CMK (cell line): ENCODE measurements at places on chromosomes 3 and 15.

DNA sequence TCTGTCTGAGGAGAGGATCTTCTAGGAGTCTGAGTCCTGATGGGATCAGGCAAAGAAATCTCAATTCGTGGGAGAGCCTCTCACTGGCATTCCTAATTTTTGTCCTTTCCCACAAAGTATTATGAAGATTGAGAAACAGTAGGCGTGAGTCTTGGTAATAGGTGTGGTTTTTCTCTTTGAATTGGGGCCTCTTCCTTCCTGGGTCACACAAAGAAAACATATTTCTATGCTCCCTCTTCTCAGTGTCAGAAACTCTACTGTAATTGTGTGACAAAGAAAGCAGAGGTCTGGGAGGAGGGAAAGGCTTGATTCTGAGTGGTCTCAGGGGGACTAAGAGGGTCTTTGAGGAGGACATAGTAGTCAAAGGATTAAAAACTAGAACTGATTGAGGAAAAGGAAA lies 6.0 kb downstream of the GABRR3 start:
- DNase-seq, result no peak

- DNase-seq, result no peak
These were observed 155.6 kb downstream of the ADAM10 start for GRCh38 chr15:58593870-58594269.

DNA sequence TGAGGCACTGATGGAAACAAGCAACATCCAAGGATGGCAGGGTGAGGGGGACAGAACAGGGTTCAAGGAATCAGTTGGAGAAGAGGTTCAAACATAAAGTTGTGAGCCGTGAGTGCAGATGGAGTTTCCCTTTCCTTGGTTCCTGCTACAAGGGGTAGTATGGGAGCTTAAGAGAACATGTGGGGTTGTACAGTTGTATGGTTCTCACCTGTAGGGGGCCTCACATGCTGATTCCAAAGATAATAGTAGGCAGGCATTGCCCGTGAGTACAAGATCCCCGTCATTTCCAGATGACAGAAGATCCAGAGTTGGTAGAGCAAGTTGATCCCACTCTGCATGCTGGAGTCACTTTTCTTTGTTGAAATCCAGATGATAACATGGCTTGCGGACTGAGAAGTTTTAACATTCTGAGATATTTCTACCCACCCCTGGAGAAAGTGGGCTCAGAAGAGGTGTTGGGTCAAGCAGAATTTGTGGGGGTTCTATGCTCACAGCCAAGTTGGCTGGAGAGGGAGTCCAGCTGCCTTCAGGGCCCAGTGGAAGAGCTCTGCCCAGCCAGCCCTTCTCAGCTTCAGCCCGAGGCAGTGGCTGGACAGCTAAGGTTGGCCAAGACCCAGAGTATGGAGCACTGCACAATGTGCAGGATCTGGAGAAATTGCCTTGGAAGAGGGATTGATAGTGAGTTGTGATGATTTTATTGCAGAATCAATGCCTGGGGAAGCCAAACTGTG lies 141.8 kb downstream of the THSD4 start:
- DNase-seq, result no peak

- DNase-seq, result no peak
These were observed 1025.1 kb downstream of the OTOL1 start for GRCh38 chr3:162521669-162522068.

GRCh38 chr3:83765956-83766355 lies 1192.8 kb upstream of the CADM2 start:
- no peak for DNase-seq

- DNase-seq, result no peak
These were observed 48.9 kb upstream of the CPNE4 start for GRCh38 chr3:132083583-132084279.

- DNase-seq, result no peak
These were observed 38.8 kb downstream of the PTPRG start for GRCh38 chr3:61600195-61600594.

- no peak for DNase-seq
These were observed 611 bp upstream of the USP19 start for GRCh38 chr3:49121132-49121736.

- no peak for DNase-seq
These were observed 846 bp upstream of the POLG start for GRCh38 chr15:89335298-89336041.

DNA sequence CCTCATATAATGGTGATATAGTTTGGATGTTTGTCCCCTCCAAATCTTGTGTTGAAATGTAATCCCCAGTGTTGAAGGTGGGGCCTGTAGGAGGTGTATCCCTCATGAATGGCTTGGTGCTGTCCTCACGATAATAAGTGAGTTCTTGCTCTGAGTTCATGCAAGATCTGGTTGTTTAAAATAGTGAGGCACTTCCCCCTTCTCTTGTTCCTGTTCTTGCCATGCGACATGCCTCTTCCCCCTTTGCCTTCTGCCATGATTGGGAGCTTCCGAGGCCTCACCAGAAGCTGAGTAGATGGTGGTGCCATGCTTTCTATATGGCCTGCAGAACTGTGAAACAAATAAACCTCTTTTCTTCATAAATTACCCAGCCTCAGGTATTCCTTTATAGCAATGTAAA lies 39.2 kb downstream of the REC114 start:
- no peak for DNase-seq

GRCh38 chr15:48406911-48407310 lies 75.7 kb downstream of the DUT start:
- DNase-seq, result no peak

GRCh38 chr3:105385179-105385578 lies 18.5 kb downstream of the ALCAM start:
- DNase-seq, result no peak

- no peak for DNase-seq
These were observed 35.2 kb downstream of the U2SURP start for GRCh38 chr3:143036557-143036956.

GRCh38 chr3:173659972-173660371 lies 262.4 kb downstream of the NLGN1 start:
- no peak for DNase-seq

- DNase-seq, result no peak
These were observed 9.3 kb downstream of the PXYLP1 start for GRCh38 chr3:141240687-141241615.

DNA sequence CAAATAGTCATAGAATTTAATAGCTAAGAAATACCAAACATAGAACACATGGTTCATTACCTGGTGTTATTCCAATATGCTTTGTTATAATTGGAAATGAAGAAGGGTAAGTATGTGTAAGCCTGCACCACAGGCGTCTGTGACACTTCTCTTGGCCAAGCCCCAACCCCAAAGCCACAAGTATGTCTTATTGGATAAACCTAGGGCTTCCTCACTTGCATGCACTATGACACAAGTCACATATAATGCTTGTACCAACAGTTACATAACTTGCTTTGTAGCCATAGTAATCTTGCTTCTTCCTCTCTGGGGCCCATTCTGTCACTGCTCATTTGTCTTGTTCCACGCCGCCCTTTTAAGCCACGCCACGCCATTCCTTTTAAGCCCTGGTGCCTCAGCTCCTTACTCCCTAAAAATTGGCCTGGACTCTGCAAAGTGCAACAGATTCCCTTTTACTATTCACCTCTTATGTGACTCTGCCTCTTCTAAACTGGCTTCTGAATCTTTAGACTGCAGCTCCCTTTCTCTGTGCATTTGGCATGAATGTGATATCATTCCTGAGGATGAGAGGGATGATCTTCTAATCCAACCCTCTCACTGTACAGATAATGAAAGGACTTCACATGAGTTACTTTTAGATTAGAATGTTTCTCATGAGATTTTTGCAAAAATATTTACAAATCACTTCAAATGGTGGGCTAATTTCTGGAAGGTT lies 48.1 kb upstream of the EPHA3 start:
- no peak for DNase-seq

DNA sequence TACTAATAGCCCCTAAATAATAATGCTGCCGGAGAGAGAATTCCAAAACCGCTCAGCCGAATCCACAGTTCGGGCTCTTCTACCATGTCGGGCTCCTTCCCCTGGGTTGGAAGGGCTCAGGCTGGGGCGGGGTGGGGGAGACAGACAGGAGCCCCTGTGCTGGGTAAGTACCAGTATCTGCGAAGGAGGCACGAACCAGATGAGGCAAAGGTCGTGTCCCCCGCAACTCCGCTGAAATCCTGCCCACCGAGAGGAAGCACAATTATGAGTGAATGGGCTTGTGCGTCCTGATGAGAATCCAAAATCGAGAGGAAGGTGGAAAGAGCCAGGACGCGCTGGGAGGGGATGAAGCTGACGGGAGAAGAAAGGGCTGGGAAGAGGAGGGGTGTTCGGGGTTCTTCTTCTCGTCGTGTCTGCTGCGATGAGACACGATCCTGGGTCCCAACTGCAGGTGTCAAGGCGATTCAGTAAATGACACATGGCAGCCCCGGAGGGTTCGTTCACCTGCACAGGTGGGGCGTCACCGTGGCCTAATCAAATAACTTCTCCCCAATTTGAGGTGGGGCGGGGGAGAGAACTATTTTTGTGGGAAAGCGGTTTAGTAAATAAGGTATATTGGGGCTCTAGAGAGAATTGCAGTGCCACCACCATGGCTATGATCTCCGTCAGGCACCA lies 707 bp upstream of the FAM81A start:
- no peak for DNase-seq

DNA sequence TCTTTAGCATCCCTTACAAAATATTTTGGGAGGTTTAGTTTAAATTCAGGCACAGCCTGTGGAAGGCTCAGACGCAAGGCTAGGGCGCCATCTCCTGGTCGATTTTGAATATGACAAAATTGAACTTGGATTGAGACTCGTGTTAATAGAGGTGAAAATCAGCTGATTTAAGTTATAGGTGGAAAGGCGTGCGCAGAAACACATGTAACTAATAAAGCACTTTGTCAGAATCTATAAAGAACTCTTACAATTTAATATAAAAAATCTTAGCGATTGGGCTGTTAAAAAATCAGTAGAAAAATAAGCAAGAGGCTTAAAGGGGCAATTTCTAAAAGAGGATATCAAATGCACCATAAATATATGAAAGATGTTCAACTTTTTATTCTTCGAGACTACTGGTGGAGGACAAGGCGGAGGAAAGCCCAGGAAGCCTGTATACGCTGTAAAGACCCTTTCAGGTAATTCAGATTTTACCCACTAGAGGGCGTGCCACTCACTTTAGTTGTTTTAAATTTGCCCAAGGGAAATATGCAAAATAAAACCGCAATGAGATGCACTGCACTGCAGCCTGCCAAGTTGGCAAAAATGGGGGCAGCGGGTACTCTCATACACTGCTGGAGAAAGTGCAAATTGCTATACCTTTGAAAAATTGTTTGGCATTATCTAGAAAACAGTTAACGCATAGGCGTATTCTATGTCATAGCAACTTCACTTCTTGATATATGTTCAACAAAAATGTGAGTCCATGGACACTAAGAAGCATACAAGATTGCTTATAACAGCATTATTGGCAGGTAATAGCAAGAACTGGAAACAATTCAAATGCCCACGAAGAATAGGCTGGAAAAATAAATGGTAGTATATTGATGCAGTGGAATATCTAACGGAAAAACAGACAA lies 64.7 kb downstream of the SLC30A4 start:
- DNase-seq, result peak; percentile 47

DNA sequence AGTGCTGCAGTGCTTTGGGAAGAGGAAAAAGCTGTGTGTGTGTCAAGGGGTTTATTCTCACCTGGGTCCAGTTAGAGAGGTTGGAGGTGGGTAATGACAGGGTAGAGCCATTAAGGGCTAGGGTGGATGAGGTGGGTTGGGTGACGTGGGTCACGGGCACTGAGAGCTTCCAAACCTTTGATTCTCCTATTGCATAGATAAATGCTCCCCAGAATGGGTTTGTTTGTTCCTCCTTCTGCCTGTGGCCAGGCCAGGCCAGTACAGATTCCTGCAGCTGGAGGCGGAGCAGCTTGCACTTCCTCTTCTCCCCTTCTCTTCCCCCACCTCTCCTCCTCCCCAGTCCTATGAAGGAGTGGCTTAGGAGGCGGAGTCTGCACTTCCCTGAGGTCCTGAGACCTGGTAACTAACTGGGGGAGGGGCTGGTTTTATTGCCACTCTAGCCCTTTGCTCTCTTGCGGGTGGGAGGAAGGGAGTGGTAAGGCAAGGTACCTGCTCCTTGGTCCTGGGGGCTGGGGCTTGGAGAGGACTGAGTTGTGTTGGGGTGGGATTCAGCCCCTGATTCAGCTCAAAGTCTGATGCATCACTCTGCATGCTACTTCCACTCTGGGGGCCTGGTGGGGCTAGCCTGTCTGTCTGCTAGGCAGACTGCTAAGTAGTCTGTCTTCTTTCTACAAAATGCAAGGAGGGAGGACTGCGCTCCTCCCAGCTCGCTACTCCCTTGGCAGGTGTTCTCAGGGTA lies 3.5 kb downstream of the SPINT1 start:
- DNase-seq, result peak; percentile 84

DNA sequence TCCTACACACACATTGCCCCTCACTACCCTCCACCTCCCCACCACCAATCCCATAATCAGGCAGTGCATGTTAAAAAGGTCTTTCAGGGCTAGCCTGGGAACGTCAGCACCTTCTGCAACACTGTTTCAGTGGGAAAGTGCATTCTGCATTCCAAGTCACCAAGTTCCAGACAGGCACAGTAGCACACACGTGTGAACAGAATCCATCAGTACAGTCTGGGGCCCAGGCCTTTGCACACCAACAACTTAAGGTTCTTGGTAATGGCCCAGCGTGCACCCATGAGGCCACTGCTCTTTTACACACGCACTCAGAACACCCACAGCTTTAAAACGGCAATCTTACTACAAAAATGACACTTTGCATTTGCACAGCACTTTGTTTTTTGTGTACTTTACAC lies 1.2 kb downstream of the ANXA2 start:
- no peak for DNase-seq

GRCh38 chr3:158713094-158713499 lies 19.2 kb downstream of the RARRES1 start:
- DNase-seq, result peak; percentile 80

DNA sequence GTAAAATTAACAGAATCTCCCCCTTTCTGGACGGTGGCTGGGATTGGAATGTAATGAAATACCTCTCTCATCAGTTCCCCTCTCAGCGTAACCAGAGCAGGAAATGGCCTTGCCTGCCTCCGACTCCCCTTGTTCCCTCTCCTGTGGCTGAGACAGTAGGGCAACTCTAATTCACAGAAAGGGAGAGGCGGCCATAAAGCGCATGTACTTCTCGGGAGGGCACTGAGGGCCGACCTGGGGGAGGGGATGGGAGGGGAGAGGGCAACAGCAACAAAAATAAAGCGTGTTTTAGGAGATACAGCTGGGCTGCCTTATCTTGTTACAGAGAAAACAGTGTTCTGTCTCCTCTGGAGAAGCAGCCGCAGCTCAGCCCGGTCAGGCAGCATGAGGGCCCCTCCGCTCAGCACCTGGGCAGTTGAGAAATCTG lies 783.3 kb upstream of the ARRDC4 start:
- DNase-seq, result no peak
